ENCODE measurements at places on chromosomes 4 and X.
A peak's percentile ranks its signal among the peaks of the same experiment; 100 is the strongest.

- DNase-seq, result no peak
Measured at GRCh38 chr4:15331930-15332329, 95.9 kb upstream of the C1QTNF7 start.

GRCh38 chrX:118199997-118200396 lies 83.4 kb upstream of the KLHL13 start:
- no peak for DNase-seq

DNA sequence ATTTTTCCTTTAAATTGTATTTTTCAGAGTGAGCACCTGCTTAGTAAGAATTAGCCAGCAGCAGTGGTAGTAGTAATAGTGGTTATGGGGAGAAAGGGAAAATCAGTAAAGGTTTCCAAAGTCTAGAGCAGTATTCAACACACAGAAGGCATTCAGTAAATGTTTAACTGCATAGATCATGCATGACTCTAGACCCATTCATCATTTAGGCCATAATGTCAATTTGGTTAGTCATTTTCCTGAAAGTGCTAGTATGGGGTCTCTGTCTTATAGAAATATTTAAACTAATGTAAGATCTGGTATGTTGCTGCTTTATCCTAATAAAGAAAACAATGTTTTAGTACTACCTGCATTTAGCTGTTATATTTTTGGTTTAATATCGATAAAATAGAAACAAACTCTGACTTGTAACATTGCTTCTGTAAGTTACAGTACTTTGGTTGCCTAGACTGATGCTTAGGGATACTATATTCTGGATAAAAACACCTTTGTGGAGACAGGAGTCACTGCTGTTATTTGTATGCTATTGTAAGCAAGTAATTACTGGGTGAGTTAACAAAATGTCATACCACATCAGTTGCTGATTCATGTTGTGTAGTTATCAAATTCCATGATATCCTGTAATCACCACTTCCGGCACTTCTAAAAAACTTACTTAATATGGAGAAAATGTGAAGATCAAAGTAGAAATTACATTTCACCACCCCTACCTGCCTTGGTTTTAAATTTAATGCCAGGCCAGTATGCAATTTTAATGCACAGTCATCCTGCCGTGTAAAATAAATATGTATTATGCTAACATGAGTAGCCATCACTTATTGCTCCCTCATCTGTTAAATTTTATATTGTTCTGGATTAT lies 115.8 kb upstream of the BMPR1B start:
- peak; percentile 9 for DNase-seq

GRCh38 chr4:76943129-76943620 lies 6.4 kb upstream of the SEPTIN11 start:
- DNase-seq, result peak; percentile 40

DNA sequence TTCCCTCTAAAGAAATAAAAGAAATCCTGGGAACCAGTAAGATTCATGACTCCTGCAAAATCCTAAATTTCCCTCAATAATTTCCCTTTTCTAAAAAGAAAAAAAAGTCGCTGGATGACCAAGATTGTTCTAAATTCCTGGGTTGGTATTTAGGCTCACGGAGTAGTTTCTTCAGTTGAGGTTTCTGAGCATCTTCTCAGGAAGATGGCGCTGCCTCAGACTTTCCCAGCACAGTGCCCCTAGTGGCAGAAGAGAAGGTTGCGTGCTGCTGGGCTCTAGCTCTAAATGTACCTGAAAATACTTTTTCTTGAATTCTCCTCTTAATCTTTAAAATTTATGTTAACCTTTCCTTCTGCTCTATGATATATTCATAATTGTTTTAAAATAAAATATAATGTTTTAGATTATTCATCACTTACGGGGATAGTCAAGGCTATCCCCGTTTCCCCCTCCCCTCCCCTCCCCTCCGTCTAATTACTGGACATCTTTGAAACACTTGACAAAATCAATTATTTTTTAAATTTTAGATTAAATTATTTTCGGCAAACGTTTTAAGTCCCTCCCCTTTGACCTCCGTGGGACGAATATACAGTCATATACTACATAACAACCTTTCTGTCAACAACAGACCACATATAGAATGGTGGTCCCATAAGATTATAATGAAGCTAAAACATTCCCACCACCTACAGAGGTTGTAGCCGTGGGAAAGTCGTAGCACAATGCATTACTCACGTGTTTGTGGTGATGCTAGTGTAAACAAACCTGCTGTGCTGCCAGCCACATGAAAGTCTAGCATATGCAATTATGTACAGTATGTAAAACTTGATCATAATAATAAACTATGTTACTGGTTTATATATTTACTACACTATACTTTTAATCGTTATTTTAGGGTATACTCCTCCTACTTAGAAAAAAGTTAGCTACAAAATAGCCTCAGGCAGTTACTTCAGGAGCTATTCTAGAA lies 41.0 kb upstream of the GATB start:
- DNase-seq, result peak; percentile 13

- DNase-seq, result no peak
Measured at GRCh38 chr4:57206172-57206571, 96.0 kb upstream of the IGFBP7 start.

DNA sequence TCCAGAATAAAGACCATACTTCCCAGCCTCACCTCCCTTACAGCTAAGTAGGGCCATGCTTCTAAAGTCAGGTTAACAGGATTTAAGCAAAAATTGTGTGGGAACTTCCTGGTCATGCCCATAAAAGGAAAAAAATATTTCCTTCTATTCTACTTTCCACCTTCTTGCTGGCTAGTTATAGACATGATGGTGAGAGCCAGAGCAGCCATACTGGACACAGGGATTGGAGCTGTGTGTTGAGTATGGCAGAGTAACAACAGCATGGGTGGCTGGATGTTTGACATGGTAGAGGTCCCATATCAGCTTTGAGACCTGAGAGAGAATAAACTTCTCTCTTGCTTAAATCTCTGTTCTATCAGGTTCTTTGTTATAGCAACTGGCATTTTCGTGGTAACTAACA lies 15.1 kb upstream of the CBR4 start:
- no peak for DNase-seq

DNA sequence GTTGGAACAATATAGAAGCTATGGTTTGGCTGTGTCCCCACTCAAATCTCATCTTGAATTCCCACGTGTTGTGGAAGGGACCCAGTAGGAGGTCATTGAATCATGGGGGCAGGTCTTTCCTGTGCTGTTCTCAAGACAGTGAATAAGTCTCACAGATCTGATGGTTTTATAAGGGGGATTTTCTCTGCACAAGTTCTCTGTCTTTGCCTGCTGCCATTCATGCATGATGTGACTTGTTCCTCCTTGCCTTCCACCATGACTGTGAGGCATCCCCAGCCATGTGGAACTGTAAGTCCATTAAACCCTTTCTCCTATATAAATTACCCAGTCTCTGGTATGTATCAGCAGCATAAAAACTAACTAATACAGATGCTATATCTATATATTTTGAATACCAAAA lies 135.2 kb upstream of the EDNRA start:
- no peak for DNase-seq

DNA sequence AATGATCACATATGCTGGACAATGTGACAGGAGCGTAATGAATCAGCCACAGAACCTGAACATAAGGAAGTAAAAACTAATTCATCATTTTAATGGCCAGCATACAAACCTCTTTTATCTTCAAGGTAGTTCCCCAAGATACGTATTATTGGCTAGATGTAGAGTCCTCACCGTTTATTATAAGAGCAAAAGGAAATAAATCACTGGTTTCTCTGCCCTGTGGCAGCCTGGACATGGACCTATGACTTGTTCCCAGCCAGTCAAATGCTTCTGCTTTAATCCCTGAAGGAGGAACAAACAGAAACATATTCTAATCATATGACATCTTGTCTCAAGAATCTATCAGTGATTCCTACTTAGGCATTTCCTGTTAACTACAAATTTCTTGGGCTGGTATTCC lies 86.8 kb upstream of the FAM241A start:
- DNase-seq, result no peak

GRCh38 chrX:65697211-65697641 lies 29.8 kb downstream of the MSN start:
- DNase-seq, result peak; percentile 32

GRCh38 chrX:45198706-45199105 lies 2.0 kb downstream of the DIPK2B start:
- no peak for DNase-seq

- DNase-seq, result peak; percentile 44
Measured at GRCh38 chrX:3713225-3713936, at the start of gene PRKX. Gene PRKX (minus strand): TSS chrX:3713649. CDS start chrX:3713253, 396 bp downstream.

DNA sequence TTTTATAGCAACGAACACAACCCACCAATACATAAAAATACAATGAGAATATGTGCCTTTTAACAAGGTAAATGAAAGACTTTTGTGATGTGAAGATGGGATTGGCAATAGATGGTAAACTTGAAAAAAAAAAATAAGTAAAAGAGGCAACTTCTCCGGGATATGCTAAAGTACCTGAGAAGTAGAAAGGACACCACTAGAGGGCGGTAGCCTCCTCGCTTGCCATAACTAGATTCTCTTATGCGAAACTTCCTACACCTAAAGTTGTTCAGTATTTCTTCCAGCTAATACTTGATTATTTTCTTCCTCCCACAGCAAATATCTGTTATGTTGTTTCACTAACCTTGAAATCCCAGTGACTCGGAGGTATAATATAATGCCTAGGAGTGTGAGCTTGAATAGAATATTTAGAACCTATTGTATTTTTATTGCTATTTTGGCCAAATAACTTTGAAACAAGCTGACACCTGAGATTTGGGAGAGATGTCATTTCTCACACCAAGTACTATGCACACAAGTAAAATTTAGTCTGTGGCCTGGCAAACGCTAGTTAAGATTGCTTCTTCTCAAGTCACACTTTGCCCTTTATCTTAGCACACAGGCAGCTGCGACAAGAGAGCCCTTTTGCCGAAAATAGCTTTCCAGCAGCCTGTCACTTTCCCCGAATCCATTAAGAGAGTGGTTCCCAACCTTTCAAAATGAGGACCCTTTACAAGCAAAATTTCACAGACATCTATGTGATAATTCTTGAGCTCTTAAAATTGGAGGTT lies 44.9 kb upstream of the PDLIM5 start:
- peak; percentile 76 for DNase-seq

DNA sequence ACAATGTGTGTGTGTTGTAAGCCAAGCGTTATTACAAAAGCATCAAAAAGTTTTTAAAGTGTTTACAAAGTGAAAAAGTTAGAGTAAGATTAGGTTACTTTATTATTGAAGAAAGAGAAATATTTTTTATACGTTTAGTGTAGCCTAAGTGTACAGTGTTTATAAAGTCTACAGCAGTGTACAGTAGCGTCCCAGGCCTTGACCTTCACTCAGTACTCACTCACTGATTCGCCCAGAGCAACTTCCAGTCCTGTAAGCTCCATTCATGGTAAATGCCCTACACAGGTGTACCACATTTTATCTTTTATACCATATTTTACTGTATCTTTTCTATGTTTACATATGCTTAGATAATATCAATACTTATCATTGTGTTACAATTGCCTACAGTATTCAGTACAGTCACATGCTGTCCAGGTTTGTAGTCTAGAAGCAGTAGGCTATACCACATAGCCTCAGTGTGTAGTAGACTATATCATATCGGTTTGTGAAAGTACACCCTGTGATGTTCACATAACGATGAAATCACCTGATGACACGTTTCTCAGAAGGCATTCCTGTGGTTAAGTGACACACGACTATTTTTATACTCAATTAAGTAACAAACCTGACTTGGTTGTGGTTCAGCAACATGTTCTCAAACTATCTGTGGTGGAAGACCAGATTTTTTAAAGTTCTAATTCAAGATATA lies 152.0 kb upstream of the EDNRA start:
- no peak for DNase-seq

DNA sequence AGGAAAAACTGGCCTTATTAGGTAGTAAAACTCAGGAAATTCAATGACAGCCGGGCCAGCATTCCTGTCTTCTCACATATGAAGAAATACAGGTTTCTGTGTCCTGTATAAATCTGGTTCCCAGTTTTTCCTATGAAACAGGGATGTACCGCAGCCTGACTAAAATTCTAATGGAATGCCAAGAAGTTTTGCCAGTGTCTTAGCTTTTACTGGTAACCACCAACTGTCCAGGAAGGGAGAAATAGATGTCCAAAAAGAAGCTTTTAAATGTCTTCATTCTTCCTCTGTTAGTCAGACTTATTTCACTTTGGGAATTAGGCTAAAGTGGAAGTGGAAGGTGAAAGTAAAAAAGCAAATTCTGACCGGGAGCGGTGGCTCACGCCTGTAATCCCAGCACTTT lies 108.0 kb upstream of the TBL1X start:
- peak; percentile 14 for DNase-seq

DNA sequence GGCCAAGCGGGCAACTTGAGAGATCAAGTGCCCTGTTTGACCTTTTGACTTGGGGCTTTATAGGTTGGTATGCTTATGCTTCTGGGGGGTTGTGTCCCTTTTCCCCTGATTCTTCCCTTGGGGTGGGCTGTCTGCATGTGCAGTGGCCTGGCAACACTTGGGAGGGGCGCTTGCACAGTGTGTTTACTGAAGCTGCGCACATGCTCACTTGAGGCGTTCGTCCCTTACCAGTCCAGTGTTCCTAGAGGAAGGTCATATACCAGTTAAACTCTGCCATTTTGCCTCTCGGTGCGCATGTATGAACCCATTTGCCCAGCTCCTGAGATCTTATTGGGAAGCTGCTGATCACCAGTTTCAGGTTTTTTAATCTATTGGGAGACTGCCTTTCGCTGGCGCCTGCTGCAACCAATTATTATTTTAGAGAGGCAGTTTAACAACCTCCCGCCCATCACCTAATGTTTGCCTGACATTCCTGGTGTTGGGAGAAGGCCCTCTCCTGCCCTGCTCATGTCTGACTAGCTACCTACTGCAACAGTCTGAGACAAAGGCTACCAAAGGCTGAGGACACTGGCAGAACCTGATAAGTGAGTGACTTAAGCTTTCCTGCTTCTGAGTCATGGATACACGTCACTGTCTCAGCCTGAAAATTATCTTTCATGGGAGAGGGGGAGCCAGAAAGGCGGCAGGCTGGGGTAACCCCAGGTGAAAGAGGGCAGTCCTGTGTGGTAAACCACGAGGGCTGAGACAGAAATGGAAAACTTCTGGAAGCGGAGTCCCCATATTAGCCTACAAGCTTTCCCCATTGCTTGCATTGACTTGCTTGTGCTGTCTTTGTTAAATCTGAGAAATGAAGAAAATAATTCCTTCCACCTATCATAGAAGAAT lies 97.6 kb downstream of the CPE start:
- DNase-seq, result no peak

DNA sequence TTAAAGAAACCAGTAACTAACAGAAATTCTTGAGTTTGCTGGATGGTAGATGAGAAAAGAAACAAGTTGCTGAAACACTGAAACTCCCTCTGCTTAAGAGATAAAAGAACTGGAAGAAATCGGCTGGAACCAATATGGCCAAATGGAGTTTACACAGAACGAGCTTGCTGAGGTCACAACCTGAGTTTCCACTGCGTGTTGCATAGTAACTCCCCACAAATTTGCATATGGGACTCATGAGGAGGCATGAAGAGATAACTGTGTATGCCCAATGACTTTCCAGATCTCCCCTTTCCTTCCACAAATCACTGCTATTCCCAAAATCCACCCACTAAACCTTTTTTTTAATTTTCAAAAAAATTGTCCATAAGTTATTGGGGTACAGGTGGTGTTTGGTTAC lies 10.2 kb upstream of the SMR3B start:
- no peak for DNase-seq

GRCh38 chr4:54215379-54216077 lies 13.6 kb upstream of the PDGFRA start:
- DNase-seq, result no peak

GRCh38 chrX:84218726-84219125 lies 30.7 kb upstream of the RPS6KA6 start:
- DNase-seq, result no peak

GRCh38 chr4:78581618-78582017 lies 30.0 kb downstream of the ANXA3 start:
- no peak for DNase-seq
